ENCODE measurements at places on chromosomes 2 and 18.

GRCh38 chr2:210617732-210618330, 61.4 kb downstream of the CPS1 start:
- DNase-seq: no peak

DNA sequence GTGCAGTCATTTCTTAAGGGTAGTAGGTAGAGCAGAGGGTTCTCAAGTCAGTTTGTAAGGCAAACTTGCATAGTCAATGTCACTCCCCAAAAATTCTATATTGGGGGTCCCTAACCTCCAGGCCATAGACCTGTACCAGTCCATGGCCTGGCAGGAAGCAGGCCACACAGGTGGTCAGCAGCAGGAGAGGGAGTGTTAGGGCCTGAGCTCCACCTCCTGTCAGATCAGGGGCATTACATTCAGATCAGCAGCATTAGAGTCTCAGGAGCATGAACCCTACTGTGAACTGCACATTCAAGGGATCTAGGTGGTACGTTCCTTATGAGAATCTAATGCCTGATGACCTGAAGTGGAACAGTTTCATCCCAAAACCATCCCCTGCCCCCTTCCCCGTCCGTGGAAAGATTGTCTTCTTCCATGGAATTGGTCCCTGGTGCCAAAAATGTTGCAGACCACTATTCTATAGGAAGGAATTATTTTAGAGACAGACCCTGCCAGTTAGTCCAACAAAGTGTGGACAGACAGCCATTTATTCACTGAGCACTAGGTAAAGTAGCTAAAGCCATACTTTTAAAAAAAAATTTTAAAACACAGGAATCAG, 6.7 kb downstream of the COA5 start:
- no peak for DNase-seq

DNA sequence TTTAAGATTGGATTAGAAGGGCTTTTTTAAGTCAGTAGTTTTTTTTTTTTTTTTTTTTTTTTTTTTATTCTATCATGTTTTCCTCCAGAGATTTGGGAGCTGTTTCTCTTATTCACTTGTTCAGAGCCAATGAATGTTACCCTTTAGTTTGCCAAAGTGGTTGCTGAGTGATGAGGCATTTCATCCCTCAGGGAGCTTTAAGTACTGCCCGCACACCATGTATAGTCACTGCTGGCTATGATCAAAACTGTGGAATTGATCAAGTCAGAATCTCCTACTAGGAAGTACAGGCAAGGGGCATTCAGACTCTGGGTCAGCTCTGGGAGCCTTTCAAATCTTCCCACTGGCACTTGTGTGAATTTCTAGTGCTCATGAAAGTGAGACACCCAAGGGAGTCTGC, 201.6 kb downstream of the IKZF2 start:
- no peak for DNase-seq

- DNase-seq: no peak
These were observed 214.7 kb downstream of the SEPTIN10 start for GRCh38 chr2:109399066-109399465.

DNA sequence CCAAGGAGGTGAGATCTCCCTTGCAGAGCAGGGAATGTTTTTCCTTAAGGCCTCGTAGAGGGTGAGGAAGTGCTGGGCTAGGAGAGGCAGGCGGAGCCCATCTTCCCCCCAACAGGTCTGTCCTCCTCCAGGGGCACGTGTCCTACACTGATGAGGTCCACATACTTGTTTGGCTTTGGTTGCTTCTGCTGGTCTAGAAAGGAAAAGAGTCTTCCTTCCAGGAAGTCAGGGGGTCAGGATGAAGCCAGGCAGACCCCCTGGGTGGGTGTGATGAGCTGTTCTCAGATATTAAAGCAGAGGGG, 6.0 kb downstream of the SH3BP4 start:
- DNase-seq: no peak

DNA sequence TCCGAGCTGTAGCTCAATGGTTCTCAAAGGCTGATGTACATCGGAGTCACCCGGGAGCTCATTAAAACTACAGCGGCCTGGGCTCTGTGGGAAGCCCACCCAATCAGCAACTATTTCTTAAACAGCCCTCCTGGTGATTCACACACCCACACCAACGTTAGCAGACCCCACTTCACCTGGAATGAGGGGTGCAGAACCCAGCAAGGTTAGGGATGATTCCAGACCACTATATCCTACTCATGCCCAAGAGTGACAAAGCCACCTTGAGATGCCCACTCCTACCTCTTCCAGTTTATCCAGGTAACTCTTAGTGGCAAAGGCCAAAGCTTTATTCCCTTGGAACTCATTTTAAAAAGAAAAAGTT, 149.7 kb downstream of the RHBDD1 start:
- DNase-seq: no peak

- no peak for DNase-seq
These were observed 27.0 kb downstream of the SPEG start for GRCh38 chr2:219461669-219462068.

GRCh38 chr2:140892911-140893637, 1237.7 kb downstream of the LRP1B start:
- DNase-seq: no peak

DNA sequence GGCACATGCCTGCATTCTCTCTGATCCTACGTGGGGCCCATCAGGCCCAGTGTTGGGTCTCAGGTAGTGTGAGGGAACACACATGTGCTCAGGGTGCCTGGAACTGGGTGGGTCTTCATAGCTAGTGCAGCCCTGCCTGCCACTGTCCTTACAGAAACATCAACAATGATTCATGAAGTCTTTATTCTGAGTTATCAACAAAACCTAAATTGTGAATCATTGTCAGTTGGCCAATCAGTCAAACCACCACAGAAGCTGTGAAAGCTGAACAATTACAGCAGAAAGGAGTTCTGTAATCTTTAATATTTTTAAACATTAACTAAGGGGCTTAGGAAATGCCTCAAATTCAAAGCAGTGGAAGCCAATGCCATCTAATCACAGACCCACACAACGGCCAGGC, 82.8 kb upstream of the ZNF521 start:
- DNase-seq: no peak

DNA sequence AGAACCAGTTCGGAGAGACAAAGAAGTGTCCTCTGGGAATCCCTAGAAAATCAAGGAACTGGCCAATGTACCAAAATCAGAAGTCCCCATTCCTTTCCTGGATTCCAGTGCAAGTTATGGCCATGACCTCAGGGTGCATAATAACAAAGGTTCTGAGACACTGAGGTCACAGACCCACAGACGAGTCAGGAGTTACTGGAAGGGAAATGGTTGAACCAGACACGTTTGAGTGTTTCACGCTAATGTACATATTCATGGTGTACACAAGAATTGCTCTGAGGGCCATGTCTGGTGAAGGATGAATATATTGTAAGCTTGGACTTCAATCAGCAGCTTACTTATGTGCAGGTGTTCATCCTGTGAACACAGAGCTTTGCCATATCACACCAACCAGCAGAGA, 58.6 kb upstream of the KLHL29 start:
- DNase-seq: no peak

DNA sequence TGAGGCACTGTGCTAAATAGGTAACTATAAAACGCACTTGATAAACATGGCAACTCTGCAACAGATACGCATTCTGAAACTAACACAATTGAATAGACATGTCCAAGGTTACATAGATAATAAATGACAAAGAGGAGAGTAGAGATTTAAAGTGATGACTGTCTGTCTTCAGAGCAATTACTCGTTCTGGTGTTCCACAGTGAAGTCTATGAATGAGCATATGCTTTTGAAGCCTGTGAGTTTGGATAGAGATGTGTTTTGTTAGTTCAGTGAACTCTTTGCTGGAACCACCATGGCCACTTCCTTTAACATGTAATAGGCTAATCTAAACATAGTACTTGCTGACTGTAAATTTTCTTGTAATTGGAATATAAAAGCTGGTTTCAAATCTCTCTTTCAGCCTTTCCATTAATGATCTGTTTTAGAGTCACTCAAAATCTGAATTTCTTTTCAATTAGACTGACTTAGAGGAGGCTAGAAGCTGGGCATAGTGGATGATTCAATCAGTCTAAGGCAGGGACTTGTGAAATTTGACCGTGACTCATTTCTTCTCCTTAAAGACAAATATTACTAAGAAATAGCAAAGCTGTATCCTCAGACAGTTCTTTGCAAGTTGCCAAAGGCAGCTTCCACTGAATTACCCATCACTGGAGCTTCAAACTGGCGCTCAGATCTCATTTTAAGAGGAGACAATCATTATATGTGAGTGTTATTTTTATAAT, 1130.1 kb upstream of the CELF4 start:
- no peak for DNase-seq

DNA sequence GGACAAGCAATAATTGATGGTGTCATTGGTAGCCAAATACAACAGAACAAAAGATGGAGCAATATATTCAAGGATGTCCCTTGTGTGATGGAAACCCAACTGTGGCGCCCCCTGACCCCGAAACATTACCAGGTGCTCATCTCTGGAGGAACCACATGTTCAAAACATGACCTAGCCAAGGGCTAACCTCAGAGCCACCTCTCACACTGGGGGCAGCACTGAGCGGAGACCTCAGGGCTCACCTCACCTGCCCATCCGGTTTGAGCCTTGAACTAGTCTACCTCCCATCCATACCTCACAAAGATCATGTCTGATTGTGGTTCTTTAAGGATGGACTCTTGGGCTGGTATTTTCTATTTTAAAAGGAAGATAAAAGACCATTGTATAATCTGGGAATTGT, 314.4 kb upstream of the CDH7 start:
- DNase-seq: no peak

DNA sequence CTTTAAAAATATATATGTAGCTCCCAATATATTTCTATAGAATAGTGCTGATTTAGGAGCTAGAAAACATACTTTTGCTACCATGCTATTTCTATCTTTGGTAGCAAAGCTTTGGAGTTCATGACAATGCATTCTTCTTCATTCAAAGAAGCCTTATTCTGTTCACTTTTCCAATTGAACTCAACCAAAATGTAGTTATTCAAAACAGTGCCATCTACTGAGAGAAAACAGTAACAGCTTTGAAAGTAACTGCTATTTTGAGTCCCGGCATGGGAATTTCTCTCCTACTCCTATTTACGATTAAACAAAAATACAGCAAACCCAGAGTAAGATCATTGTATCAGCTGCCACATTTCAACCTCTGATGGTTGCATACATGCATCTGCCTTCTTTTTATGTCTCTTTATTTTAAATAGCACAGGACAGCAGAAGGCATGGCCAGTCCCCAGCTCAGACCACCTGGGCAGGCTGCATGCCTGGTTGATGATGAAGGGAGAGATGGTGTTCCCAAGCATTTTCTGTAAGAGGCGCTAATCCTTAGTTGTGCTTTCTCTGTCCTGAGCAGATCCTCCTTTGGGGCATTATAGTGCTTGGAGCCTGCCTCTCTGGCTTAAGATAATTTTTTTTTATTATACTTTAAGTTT, 69.7 kb upstream of the SULT1C3 start:
- DNase-seq: no peak

GRCh38 chr2:70834106-70834505, 1.5 kb downstream of the CD207 start:
- no peak for DNase-seq

GRCh38 chr2:51120754-51121280, 88.9 kb upstream of the NRXN1 start:
- DNase-seq: peak; percentile 37

DNA sequence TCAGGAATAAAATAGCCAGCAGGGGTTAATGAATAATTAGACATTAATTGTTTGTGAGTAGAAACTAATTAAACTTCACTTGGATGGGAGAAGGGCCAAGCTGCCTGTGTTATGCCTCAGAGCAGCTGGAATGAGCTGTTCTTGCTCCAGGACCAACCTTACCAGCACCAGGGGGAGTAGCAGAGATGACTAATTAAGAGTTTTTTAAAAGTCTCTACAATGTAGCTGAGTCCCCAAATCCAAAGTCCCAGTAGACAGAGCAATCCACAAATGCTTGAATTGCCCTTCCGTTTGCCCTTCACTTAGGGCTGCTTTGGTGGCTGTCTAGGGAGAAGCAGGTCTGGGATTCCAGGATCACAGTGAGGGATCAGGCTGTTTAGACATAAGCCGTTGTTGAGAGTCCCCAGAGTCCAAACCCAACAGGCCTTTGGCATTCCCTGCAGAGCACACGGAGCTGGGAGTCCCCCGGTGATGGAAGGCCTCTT, 59.4 kb downstream of the RHOB start:
- no peak for DNase-seq

DNA sequence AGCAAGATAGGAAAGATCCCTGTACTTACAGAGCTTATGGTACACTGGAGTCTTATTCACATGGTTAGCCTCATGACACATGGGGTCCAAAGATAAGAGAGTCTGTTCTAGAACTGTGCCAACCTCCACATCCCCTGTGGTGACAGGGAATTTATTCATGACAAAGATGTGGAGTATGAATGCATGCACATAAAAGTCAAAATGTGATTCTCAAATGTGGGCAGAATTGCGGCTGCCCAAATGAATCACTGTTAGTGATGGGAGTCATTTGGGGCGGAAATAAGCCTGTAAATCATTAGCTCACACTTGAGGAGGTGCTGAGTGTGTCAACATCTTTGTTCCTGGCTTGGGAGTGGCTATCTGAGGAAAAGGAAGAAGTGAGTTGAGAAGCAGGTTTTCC, 560.6 kb downstream of the SLC4A3 start:
- DNase-seq: peak; percentile 11

DNA sequence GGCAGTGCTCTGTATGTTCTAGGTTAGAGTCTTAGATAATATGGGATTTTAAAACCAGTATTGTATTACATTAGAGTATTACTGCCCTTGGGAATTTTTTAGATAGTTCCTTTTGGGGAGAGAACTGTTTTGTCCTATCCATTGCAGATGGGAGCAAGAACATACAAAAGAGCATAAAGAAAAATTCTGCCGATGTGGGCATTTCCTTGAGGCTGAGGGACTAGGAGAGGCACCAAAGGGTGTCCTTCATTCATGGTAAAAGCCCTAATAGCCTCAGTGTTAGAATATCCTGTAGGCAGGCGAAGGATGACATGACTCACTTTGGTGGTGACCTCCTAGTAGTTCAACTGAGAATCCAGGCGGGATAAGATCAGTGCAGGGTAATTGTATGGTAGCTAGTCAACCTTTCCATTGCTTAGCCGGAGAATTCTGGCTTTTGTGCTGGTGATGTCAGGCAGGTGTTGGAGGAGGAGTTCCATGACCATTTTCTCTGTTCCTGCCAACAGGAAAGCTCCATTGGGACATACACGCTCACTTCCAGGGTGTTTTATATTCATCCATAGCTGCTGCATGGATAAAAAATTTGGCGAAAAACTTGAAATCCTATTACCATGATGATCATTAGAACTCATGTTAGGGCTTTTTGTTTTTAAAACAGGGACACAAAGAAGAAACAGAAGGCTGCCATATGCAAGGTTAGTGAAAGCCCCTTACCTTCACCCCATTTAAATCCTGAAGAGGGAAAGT, 28.1 kb downstream of the EPAS1 start:
- no peak for DNase-seq

- DNase-seq: no peak
These were observed 6.3 kb downstream of the SNORC start for GRCh38 chr2:232876161-232876977.

DNA sequence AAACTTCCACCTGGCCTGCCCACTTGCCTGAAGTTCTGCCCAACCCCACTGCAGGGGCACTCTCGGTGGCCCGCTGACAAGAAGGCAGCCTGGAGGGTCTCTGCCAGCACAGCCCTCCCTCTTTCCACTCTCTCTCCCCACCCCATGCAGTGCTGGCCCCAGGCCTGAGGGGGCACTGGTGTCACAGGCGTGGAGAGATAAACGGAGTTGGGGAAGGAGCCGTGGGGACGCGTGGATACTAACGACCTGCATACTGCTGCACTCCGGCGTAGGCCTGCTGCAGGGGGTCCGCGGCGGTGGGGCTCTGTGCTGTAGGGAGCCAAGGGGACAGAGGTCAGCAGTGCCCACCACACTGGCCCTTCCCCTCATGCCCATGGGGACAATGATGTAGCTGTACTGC, 299.3 kb downstream of the CELF4 start:
- DNase-seq: no peak

- DNase-seq: no peak
These were observed 256.5 kb downstream of the TPGS2 start for GRCh38 chr18:36572135-36572856.
